Neural crest cell (in vitro differentiated cells): ENCODE measurements at places on chromosomes 5 and 9. TPM values are rescaled to one million over a fixed set of nuclear protein-coding genes. Genes with fewer than 3 reads are reported as not detected.
A peak's percentile ranks its signal among the peaks of the same experiment; 100 is the strongest.

GRCh38 chr5:62143268-62144229 is 162.5 kb upstream of the KIF2A start:
- no peak for DNase-seq

DNA sequence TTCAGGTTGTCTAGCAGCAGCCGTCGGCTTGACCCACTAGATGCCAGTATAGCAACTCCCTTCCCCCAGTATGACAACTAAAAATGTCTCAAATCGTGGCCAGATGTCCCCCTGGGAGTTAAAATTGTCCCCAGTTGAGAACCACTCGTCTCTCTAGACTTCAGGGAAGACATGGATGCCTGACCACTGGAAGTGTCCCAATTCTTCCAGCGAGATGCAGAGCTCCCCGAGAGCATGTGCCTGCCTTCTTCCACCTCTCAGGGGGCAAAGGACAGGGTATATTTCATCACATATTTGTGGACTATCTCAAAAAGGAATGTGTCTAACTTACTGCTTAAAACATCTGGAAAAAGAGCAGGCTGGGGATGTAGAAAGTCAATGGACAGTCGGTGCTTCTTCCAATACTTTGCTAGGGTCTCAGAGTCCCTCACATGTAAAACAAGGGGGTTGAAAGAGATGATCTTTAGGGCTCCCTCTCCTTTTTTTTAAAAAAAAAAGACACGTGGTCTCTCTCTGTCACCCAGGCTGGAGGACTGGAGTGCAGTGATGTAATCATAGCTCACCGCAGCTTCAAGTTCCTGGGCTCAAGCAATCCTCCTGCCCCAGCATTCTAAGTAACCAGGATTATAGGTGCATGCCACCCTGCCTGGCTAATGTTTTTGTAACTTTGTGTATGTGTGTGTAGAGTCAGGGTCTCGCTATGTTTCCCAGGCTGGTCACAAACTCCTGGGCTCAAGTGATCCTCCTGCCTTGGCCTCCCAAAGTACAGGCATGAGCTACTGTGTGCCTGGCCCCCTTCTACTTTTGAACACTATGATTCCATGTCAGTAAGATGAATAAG is 190.6 kb downstream of the DAB2IP start:
- no peak for DNase-seq

DNA sequence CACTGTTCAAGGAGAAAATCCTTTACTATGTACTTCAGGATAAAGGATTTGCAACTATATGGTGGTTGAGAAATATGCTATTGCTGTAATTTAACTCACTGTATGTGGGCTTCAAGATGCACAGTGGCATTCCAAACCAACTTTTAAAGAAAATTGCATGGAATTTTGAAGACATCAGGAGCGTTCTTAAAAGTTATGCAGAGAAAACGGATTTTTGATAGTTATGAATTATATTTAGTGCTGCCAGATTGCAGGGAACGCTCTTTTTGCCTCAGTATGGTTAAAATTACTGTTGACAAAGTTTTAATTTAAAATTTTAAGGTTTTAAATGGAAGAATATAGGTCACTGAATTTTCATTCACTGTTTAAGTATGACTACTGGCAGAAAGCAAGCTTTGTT is 336.1 kb upstream of the EFNA5 start:
- DNase-seq = no peak

GRCh38 chr5:172245046-172245445 is 38.5 kb downstream of the UBTD2 start:
- DNase-seq = no peak

DNA sequence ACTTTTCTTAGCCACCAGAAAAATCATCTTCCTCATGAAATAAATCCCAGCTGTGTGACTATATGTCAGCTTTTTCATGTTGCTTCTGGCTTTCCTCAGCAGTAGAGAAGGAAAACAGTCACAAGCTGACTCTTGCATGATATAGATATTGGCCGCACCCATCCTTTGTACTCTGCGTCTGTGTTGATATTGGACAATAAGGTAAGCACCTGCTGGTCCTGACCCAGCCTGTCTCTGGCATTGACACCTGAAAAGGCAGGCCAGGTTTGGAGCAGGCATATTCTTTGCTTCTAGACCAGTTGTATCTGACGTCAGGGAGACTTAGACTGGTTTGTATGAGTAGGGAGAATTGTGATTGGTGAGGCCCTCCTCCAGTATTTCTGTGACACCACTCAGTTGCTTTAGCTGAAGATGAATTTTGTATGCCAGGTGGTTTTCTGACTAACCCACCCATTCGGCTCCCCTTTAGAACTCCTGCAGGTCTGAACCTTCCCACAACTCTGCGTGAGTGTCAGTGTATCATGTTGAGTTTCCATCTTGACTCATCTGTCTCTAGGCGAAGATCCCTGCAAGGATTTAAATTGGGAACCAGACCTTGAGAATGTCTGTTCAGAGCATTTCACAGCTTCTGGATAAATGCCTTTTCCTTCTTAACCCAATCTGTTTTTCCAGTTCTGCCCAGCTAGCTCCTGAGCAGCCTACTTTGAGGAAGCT is 151.2 kb upstream of the RUSC2 start:
- no peak for DNase-seq

DNA sequence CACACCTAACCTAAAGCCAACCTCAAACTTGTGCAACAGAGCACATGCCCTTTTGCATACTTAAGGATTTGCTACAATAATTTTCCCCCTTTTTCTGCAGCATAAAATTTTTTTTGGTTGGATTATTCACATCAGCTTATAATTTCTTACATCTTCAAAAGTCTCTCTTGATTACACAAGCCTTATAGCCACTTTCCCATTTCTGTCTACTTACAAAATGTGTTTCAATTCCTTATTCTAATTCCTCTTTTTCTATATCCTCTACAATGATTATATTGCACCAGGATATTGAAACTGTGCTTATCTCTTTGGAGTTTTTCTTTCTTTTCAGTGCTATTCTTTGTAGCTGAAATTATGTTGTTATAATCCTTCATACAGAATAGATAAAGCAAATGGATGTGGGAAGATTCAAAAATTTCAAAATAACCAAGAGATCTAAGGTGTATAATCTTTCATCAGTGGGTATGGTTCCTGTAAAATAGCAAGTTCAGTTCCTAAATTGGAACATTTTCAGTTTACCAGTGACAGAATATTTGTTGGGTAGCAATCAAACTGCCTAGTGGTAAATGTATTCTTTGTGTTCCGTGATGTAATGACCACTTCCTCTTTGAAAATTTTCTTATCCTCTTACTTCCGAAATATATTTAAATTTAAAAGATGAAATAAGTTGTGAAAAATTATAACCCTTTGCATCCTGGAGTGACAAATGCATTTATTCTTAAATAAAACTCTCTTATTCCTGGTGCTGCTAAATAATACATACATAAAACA is 386.8 kb upstream of the CHD1 start:
- DNase-seq = no peak

DNA sequence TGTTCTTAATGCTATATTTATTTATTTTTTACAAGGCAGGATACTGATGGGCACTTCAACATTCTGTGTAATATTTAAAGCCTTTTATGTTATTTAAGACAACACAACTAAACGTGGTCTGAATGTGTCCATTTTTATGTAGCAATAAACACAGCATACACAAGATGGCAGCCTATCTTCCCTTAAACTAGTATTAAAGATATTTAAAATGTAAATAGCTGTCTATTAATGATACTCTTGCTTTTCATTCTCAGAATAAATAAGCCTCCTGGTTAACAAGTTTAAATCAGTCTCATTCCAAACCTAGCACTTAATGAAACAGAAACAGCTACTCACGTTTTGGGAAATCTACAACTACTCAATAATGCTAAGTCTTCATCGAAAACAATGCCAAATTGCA is 315.7 kb downstream of the MCTP1 start:
- no peak for DNase-seq

- DNase-seq = peak; percentile 4
These were observed 113.8 kb downstream of the MSX2 start for GRCh38 chr5:174837919-174838902.

GRCh38 chr9:80094176-80094771 is 522.5 kb downstream of the TLE4 start:
- DNase-seq = no peak

GRCh38 chr5:35114698-35115097 is 66.9 kb upstream of the AGXT2 start:
- DNase-seq = no peak

GRCh38 chr5:1168796-1169195 is 32.6 kb upstream of the SLC6A19 start:
- no peak for DNase-seq

- DNase-seq = no peak
These were observed 235.0 kb downstream of the FANCC start for GRCh38 chr9:95082401-95083084.

GRCh38 chr9:128275198-128276007 is at the start of gene GOLGA2:
Gene GOLGA2, minus strand, starts transcription at chr9:128276007. Its CDS starts 31 bp downstream, at chr9:128275976.
- DNase-seq = peak; percentile 16

GRCh38 chr5:143552680-143553079 is 149.2 kb upstream of the NR3C1 start:
- no peak for DNase-seq

DNA sequence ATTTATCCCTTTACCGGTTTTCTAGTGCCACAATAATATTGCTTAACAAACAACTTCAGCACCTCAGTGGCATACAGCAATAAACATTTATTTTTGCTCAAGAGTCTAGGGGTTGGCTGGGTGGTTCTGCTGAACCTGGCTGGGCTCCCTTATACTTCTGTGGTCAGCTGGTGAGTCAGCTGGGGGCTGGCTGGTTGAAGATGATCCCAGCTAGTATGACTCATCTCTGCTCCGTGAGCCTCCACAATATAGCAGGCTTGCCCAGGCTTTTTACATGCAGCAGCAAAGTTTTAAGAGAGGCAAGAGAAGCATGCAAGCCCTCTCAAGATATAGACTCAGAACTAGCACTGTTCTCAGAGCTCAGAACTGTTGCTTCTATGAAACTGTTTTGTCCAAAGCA is 523.5 kb upstream of the CLINT1 start:
- DNase-seq = no peak

DNA sequence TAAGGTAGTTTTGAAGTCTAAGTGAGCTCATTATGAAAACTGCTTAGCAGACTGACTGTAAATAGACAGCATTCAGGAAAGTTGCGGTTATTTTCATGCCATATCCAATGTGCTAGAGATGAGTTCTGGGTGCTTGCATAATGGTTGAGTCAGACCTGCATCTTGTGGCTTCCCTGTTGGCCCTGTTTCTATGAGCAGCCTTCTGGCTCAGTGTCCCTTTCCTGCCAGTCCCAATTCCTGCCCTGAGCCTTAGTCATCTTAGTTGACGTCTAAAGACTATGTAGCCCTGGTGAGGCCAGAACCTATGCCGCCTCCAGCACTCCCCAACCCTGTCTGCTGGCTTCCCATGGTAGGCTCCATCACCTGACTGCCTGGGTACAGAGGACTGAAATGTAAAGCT is 76.3 kb upstream of the TNFSF8 start:
- DNase-seq = no peak

- no peak for DNase-seq
These were observed 23.9 kb downstream of the RNF130 start for GRCh38 chr5:180047667-180048066.

- no peak for DNase-seq
These were observed 72.4 kb downstream of the ZCCHC7 start for GRCh38 chr9:37192803-37193202.

- no peak for DNase-seq
These were observed 13.7 kb upstream of the BTF3 start for GRCh38 chr5:73484511-73484910.

DNA sequence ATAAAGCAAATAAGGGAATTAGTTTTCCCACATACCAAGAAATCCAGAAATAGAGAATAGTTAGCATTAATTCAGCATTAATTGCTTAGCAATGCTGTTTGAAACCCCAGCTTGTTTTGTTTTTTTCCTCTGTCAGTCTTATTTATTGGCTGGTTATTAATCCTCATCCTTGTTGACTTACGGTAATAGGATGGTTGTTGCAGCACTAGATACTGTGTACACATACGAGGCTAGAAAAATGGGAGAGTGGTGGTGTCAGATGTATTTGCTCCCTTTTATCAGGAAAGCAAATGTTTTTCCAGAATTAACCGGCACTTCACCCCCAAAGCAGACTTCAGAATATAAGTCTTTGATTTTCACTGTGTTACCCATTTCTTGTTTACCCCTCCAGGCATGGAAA is 60.4 kb downstream of the ERBIN start:
- no peak for DNase-seq

- DNase-seq = no peak
These were observed 335.6 kb downstream of the ZSWIM6 start for GRCh38 chr5:61667525-61668218.

DNA sequence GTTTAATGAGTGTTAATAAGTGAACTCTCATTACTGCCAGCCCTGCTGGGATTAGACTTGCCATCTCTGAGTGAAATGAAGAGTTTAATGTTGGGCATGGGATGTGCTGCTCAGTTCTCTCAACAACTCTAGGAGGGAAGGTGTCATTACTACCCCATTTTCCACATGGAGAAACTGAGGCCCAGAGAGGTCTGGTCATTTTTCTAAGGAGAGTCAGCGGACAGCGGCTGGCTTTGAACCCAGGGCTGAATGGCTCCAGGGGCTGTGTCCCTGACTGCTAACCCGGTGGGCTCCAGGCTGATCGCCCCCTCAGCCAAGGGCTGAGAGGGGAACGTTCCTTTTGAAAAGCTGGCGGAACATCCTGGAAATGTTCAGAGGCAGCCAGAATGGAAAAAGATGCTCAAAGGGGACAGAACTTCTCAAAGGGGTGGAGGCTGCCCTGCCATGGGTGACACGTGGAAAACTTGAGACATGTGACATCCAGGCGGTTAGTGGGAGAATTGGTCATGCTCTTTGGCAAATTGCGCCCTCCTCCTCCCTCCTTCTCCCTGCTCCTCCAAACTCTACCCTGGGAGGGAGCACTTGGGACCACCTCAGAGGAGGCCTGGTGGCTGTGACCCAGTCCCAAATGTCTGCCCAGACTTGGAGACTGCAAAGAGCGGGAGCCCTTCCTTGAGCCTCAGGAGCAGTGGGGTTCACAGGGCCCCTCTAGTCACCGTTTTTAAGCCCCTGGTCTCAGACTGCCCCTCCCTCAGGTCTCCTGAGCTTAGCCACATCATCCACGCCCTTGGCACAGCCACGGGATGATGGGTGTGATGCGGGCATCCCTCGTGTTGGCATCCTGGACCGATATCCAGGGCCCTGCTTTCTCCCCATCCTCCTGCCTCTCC is 28.7 kb downstream of the DNM1 start:
- no peak for DNase-seq

DNA sequence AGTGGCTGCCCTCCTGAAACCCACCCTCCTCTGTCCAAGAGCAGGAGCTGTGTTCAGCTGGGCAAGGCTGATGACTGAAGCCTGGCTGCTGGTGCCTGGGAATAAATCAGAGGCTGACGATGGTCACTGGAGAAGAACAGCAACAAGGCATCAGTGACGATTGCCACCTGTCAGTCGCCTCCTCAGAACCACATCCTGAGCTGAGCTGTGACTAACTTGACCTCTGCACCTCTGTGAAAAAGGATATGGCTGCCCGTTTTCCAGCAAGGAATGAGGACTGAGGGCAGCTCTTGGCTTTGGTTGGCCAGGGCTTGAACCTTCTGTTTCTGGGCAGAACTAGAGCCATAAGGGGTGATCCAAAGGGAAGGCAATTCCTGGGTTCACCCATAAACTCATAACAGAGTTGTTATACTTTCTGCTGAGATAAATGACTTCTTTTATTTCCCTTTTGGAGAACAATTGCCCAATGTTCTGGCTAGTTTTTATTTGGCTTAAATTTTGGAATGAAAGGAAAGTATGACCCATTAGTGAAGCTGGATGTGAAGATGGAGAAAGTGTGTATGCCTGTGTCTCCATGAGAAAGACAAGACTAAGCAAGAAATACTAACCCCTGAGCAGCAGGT is 40.1 kb downstream of the TRIP13 start:
- DNase-seq = no peak

Gene PCDHA9
- total RNA-seq = 1.4 TPM in 2 replicates

Gene NUTM2G
- total RNA-seq = not detected in 2 replicates

Gene TAF11L5
- not detected in 2 replicates for total RNA-seq

Gene PCDHB6
- total RNA-seq = 0.64 and 0.70 TPM in 2 replicates

Gene ADAMTSL1
- 2.3 and 2.5 TPM in 2 replicates for total RNA-seq

Gene PLAC8L1
- total RNA-seq = 1.8 and 3.3 TPM in 2 replicates
